ENCODE measurements at places on chromosomes 5 and 9. TPM values are rescaled to one million over a fixed set of nuclear protein-coding genes. Genes with fewer than 3 reads are reported as not detected.

- H3K36me3 ChIP-seq = no peaks in the 10 kb centered on the region
- no peak overlapping the region for H3K4me3 ChIP-seq
- no peaks in the 10 kb centered on the region for H3K27me3 ChIP-seq
- no peaks in the 10 kb centered on the region for H3K4me1 ChIP-seq
- DNase-seq = no peak
Observed at GRCh38 chr5:179194201-179194910, 134.2 kb downstream of the ZNF354C start.

RELL2 gene
- polyA plus RNA-seq = 9.0 TPM

NANS gene
- polyA plus RNA-seq = 29.5 TPM

VCP gene
- 58.3 TPM for polyA plus RNA-seq

NPR3 gene
- 0.77 TPM for polyA plus RNA-seq

SGCD gene
- polyA plus RNA-seq = 0.33 TPM

DNA sequence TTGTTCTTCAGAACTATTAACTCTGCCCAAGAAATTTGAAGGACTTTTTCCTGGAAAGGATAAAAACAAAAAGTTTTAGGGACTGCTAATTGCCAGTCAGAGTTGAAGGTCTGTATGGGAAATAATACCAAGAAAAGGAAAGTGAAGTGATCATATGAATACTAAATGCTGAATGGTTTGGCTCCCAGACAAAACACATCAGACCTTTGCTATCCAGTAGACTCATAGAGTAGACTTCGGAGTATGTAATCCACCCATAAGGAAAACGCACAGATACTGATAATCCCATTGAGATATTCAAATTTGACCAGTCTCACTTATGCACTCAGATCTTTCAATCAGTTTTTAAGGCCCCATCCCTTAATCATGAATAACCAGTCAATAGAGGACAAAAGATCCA lies 319.0 kb upstream of the PTGER4 start:
- H3K36me3 ChIP-seq = no peaks in the 10 kb centered on the region
- H3K27ac ChIP-seq = no peak overlapping the region
- no peak for DNase-seq
- H3K4me3 ChIP-seq = no peak overlapping the region
- H3K27me3 ChIP-seq = no peaks in the 10 kb centered on the region
- no peaks in the 10 kb centered on the region for H3K4me1 ChIP-seq

ANKRD18B gene
- not detected for polyA plus RNA-seq

GRCh38 chr9:100601216-100601615 lies 23.3 kb downstream of the CAVIN4 start:
- H3K36me3 ChIP-seq = no peaks in the 10 kb centered on the region
- no peak for DNase-seq
- no peaks in the 10 kb centered on the region for H3K27me3 ChIP-seq

GNA14 gene
- polyA plus RNA-seq = 1.3 TPM

DNA sequence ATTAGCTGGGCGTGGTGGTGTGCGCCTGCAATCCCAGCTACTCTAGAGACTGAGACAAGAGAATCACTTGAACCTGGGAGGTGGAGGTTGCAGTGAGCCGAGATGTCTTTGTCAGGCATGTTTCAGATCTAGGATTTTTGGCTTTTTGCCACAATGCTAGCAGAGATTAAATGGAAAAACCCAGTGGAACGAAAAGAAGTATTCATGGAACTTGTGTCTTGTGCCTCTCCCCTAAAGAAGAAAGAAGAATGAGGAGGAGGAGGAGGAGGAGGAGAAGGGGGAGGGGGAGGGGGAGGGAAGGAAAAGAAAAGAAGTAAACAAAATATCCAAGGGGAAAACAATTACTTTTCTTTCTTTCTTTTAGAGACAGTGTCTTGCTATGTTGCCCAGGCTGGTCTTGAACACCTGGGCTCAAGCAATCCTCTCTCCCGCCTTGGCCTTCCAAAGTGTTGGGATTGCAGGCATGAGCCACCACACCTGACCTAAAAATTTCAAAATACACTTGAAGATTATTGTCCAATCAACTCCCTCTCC lies 106.0 kb downstream of the ARRDC3 start:
- no peak overlapping the region for H3K27ac ChIP-seq
- H3K4me1 ChIP-seq = no peaks in the 10 kb centered on the region
- H3K27me3 ChIP-seq = no peaks in the 10 kb centered on the region
- no peak overlapping the region for H3K4me3 ChIP-seq
- no peaks in the 10 kb centered on the region for H3K36me3 ChIP-seq
- DNase-seq = no peak

GRCh38 chr5:83551821-83552220 lies 80.3 kb downstream of the VCAN start:
- no peaks in the 10 kb centered on the region for H3K27me3 ChIP-seq
- H3K36me3 ChIP-seq = no peaks in the 10 kb centered on the region
- no peaks in the 10 kb centered on the region for H3K4me1 ChIP-seq
- DNase-seq = no peak

STING1 gene
- 9.3 TPM for polyA plus RNA-seq

BNC2 gene
- 0.42 TPM for polyA plus RNA-seq

DPP7 gene
- 526 TPM for polyA plus RNA-seq

SUSD3 gene
- 1.4 TPM for polyA plus RNA-seq

All from pancreas (tissue), 10 donors.